Neural progenitor cell (in vitro differentiated cells): ENCODE measurements at places on chromosomes 3 and 15. TPM values are rescaled to one million over a fixed set of nuclear protein-coding genes. Genes with fewer than 3 reads are reported as not detected.

DNA sequence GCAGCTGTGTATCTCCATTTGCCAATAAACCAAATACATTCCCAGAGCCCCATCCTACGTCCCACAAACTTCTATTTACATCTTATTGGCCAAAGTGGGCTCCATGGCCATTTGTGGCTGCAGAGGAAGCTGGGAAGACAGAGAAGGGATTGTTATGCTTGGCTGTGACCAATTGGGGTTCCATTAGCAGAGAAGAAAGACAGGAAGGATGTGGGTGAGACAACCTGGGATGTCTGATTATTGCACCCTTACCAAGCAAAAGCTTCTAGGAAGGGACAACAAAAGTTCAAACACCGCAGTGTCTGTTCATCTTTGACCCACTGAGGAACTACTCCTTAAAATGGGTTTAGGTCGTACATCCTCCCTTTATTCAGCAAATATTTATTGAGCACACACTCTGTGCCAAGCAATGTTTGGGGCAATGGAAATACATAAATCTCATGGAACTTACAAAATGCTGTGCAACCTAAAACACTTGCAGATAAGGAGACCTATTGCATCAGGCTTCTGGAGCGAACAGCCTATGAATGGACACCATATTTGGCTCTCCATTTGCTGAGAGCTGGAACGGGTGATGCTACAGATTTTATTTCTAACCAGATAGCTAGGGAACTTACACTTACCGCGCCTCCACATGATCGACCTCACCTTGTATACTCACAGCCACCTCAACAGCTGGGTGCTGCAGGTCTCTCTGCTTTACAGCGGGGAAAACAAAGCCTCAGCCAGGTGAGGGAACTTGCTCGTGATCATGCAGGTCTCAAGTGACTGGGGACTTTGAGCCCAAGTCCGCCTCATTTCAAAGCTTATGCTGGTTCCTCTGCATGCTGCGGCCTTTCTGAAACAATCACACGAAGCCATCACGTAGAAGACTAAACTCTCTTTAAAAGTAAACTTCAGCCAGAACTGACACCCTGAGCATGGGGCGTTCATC lies 21.4 kb upstream of the NR2E3 start:
- DNase-seq = no peak

The HDC gene
- total RNA-seq = 0.62 TPM in 1 of 2 replicates, not detected in the other

- DNase-seq = peak; percentile 31
These were observed 19.7 kb downstream of the IL16 start for GRCh38 chr15:81216422-81216821.

- no peak for DNase-seq
These were observed 71.3 kb downstream of the WHAMM start for GRCh38 chr15:82880704-82881103.

DNA sequence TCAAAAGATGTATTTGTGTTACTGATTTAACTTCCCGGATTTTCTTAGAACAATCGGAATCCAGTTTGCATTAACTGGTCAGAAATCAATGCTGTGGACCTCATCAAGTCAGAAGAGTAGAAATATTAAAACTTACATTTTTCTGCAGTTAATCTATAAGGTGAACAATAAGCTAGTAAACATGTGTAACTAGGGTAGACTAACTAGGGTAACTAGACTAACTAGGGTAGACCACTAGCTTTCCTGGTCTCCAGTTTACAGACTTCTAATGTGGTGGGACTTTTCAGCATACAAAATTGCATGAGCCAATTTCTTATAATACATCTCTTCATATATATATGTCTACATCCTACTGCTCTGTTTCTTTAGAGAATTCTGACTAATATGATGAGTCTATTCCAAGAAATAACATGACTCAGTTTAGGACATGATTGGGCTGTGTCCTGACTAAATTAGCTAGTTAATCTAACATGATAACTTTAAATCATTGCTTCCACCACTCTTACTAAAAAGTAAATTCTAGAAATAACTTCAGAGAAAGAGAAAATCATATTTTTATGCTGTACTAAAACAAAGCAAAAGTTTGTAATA lies 5.3 kb downstream of the PLSCR2 start:
- no peak for DNase-seq

The DNAH1 gene
- total RNA-seq = 0.80 and 2.1 TPM in 2 replicates

The TYRO3 gene
- total RNA-seq = 59.1 and 116 TPM in 2 replicates

The LRRC34 gene
- total RNA-seq = 12.5 and 54.8 TPM in 2 replicates

DNA sequence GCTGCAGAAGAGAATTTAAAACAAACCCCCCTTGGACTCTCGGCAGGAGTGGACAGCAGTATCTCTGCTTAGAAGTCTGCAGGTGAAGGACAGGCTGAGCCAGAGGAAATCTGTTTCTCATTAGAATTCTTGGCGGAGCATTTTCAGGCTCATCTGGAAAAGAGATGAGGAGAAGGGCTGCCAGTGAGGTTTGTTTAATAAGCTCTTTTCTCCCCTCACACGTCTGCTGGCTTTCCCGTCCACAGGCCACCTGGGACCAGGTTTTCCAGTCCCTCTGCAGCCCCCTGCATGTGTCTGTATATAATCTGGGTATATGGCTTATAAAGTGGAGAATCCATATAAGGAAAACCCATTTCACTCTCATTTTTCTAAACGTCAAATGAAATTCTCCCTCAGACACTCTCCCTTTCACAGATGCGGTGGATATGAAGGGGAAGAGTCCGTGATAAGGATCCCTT lies 155.4 kb upstream of the TPM1 start:
- DNase-seq = no peak

DNA sequence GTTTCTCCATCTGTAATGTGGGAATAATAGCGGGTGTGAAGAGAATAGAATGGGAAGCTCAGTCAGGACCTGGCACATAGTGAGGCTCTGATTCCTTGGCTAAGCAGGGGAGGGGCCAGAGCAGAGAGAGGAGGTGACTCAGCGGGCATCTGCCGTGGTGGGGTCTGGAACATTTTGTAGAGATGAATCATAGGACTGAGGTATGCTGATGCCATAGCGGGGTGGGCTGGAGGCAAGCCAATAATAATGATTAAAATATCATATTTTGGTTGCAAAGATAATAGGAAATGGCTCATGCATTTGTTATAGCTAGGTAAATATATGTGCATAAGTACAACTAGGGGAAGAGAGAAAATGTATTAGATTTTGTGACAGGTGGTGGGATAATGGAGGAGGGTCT lies 11.2 kb downstream of the TGM4 start:
- DNase-seq = no peak

The KCNAB1 gene
- 0.15 and 0.24 TPM in 2 replicates for total RNA-seq

GRCh38 chr3:114660808-114661207 lies 367.0 kb downstream of the TIGIT start:
- DNase-seq = peak; percentile 41

DNA sequence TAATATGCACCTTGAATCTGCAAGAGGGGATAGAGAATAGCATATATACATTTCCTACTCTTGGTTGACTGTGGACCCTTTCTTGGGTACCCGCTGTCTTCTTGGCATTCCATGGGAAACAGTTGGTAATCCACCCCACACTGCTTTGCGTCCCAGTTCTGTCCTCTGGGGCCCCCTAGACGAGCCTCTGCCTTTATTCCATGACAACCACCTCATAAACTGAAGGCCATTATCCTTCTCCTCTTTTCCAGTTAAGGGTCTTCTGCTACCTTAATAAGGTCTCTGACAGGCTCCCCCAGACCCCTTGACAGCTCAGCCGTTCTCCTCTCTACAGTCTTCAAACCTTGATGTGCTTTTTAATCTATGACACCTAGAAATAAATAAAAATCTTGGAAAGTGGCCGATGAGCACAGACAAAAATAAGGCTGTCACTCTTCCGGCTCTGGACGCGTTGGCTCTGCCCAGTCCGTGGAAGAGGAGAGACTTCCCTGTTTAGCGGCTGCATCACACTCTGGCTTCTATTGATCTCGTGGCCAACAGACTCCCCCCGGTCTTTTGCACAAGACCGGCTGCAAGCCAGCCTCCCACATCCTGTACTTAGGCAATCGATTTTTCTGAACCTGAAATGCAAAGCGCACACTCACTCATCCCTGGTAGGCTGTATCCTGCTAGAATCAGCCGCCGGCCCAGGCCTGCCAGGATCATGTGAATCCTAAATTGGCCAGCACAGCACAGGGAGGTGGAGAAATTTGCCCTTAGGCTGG lies 251.0 kb upstream of the TLE3 start:
- DNase-seq = no peak

The NR1I2 gene
- 0.22 and 0.69 TPM in 2 replicates for total RNA-seq

The SCAANT1 gene
- not detected in 2 replicates for total RNA-seq

DNA sequence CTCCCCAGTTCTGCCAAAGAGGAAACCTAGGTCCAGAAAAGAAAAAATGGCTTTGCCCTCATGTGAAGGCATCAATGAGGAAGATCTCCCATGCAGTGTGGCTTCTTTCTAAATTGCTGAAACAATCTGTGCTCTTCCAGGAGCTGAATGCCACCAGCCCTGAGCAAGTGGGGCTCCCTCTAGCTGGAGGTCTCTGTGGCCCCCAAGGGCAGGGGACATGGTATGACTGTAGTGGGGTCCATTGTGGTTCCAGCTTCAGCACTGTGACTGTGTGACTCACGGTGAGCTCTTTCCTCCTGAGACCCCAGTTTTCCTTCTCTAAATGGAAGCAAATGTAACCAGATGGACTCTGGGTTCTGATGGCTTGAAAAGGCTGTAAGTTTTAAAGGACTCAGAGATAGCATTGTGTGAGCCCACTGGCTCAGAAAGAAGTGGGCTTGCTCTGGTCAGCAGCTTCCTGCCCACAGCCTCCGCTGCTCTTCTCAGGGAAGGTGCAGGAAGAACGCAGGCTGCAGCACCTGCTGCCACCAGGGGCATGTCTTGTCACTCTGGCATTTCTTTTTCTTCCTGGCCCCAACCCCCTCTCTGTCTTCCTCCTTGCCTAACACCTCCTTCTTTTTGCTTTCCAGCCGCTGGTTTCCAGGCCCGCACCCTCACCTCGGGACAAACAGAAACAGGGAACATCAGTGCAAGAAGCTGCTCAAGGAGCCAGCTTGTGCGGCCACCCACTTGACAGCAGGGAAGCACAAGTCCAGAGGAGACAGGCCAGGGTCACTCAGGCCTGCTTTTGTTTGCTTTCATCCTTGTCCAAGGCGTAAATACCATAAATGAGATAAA lies 5.8 kb upstream of the CXCR6 start:
- DNase-seq = no peak

DNA sequence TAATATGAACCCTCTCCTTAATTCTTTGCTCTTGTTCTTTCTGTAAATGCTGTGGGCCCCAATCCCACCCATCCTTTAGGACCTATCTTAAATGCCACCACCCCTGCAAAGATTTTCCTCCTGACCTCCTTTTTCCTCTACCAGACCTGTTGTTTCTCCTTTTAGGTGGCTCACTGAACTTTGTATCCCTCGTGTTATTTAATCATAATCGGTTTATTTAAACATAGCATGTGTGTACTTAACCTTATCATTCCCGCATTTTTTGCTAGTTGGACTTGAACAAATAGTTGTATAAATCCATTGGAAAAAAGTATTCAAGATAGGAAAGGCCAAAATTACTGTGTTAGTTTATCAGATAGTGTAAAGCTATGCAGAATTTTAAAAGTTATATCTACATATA lies 988 bp upstream of the NFKBIZ start:
- no peak for DNase-seq
